ENCODE measurements at places on chromosomes 13 and 19.
A peak's percentile ranks its signal among the peaks of the same experiment; 100 is the strongest.

DNA sequence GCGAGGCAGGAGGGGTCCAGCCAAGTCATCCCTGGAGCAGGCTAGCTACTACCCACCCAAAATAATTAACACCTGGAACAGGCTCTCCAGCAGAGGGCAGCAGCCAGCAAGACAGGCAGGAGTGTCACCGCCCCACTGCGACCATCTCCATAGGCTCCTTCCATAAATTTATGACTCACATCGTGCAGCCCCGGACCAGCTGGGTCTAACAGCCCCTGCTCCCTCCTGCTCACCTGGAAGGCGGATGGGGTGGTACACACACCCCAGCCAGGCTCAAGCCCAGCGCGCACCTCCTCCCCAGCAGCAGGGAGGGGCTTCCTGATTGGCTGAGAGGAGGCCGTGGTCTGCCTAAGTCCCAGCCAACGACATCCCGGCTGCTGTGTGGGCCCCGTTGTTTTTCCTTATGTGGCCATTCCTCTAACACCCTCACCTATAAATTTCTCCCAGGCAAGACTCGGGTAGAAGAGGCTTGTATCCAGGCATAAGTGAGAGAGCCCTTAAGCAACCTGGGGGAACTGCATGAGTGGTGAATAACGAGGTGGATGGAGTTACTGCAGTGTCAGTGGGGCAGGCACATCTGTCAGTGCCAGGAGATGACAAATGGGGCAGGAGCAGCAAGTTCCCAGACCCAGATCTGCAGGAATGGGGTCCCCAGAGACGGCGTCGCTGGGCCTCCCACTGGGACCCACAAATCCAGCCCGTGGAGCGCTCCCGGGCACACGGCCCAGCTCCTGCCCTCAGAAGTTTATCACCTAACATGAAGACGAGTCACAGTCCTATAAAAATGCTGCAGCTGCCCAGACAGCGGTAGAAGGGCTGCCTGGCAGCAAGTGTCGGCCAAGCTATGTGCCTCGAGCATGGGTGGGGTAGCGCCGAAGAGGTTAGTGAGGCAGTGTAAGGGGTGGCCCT, 43.1 kb downstream of the CEBPG start:
- peak; percentile 90 for DNase-seq

DNA sequence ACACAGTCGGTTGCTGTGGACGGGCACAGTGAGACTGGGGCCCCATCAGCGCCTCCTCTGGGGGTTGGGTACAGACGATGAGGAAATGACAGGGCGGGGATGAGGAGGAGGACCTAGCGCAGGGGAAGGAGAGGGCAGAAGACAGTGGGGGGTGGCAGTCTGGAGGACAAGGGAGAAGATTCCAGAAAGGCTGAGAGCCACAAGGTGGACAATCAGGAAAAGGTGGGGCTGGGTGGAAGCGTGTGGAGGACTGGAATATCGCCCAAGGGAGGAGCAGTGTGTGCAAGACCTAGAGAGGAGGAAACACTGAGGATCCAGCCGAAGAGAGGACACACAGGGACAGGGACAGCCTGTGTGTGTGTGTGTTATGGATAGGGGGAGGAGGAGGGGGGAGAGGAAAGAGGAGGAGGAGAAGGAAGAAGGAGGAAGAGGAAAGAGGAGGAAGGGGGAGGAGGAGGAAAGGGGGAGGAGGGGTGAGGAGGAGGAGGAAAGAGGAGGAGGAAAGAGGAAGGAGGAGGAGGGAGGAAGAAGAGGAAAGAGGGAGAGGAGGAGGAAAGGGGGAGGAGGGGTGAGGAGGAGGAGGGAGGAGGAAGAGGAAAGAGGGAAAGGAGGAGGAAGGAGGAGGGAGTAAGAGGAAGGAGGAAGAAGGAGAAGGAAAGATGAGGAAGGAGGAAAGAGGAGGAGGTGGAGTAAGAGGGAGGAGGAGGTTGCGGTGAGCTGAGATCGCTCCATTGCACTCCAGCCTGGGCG, 15.8 kb upstream of the GARIN5A start:
- DNase-seq = no peak

- peak; percentile 66 for DNase-seq
Measured at GRCh38 chr13:95191821-95192563, 109.3 kb downstream of the ABCC4 start.

GRCh38 chr19:3046698-3047495, 15.4 kb downstream of the TLE5 start:
- DNase-seq = peak; percentile 79

GRCh38 chr13:53075356-53076041, 46.9 kb downstream of the OLFM4 start:
- DNase-seq = no peak

DNA sequence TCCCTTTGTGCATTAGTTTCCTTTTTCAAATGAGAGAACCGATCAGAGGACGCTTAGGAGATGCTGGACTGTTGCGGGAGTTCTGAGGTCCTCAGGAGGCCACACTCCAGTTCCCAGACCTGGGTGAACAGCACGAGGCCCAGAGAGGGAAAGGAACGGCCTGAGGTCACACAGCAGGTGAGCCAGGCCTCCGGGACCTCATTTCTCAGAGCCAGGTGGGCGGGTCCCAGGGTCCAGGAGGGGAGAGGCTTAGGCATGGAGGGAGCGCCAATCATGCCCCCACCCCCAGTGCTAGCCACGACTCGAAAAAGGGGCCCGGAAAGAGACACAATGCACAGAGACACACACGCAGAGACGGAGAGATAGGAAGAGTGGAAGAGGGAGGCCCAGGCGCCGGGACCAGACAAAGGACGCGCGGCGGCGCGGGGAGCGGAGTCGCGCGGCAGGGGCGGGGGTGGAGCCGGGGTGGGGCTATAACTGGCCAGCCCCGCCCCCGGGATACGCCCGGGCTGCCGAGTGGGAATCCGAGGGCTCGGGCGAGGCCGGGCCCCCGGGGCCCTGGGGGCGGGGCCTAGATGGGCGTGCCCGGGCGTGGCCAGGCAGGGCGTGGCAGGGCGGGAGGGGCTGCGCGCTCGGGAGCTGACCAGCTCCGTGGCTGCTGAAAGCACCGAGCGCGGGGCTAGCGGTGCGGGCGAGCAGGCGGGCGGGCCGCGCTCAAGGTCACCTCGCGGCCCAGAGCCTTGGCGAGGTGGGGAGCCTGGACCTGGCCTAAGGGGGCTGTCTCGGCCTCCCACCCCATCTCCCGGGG, 1.6 kb downstream of the ELAVL3 start:
- peak; percentile 44 for DNase-seq

GRCh38 chr19:38392707-38393308, 4.3 kb downstream of the SPRED3 start:
- DNase-seq = no peak

DNA sequence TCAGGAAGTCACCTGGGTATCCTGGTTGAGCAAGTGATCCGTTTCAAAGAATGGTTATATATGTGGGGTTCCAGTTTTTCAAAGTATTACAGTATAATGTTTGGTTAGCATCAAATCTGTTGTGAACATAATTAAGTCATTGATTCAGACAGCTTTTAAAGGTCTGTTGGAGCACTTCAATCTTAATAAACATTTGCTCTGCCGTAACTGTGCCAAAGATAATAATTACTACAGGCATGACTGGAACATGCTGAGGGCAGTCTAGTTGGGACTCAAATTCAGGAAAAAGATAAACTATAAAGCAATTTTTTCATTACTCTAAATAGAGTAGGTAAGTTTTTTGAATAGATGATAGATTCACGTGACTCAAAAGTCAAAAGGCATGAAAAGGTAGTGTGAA, 23.3 kb downstream of the HNRNPM start:
- no peak for DNase-seq

GRCh38 chr13:37429976-37430375, 168.6 kb downstream of the POSTN start:
- DNase-seq = no peak

DNA sequence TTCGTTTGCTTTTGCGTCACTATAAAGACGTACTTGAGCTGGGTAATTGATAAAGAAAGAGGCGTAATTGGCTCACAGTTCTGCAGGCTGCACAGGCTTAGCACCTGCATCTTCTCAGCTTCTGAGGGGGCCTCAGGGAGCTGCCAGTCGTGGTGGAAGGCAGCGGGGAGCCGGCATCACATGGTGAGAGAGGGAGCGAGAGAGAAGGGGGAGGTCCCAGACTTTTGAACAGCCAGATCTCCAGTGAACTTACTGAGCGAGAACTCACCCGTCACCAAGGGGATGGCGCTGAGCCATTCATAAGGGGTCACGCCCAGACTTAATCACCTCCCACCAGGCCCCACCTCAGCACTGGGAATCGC, 58.7 kb upstream of the F7 start:
- no peak for DNase-seq

GRCh38 chr19:8041531-8041931, 11.0 kb upstream of the CCL25 start:
- DNase-seq = no peak

GRCh38 chr13:49307365-49307764, 59.6 kb downstream of the CDADC1 start:
- DNase-seq = no peak

- no peak for DNase-seq
Measured at GRCh38 chr13:32902029-32902780, 114.0 kb upstream of the KL start.

DNA sequence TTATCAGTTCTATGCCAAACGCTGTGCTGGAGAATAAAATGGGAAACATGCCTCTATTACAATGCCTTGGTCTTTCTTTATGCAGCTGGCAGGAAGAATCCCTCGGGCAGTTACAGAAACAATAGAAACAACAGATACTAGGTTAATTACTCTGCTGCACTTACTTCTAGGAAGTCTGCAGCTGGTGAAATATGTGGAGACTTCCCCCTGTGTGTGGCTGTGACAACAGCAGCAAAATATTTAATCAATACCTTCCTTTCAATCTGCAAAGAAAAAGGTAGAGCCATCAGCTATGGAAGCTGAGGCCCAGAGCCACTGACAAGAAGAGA, 9.9 kb downstream of the STOML3 start:
- no peak for DNase-seq

- DNase-seq = peak; percentile 92
Measured at GRCh38 chr19:49593233-49594113, 2.5 kb downstream of the PRR12 start.

DNA sequence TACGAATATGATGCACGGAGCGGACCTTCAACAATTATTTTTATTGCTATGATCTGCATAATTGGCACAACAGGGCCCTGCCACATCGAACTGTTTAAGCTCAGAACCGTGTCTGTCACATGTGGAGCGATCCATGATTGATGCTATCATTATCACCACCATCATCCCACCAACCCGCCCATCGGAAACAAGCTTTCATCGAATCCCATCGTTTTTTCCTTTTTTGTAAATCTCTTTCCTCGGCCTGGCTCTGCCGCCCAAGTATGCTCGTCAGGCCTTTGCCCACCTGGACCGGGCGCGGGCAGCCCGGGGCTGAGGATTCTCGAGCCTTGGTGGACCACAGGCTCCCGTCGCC, 533 bp upstream of the DCAF15 start:
- peak; percentile 11 for DNase-seq

DNA sequence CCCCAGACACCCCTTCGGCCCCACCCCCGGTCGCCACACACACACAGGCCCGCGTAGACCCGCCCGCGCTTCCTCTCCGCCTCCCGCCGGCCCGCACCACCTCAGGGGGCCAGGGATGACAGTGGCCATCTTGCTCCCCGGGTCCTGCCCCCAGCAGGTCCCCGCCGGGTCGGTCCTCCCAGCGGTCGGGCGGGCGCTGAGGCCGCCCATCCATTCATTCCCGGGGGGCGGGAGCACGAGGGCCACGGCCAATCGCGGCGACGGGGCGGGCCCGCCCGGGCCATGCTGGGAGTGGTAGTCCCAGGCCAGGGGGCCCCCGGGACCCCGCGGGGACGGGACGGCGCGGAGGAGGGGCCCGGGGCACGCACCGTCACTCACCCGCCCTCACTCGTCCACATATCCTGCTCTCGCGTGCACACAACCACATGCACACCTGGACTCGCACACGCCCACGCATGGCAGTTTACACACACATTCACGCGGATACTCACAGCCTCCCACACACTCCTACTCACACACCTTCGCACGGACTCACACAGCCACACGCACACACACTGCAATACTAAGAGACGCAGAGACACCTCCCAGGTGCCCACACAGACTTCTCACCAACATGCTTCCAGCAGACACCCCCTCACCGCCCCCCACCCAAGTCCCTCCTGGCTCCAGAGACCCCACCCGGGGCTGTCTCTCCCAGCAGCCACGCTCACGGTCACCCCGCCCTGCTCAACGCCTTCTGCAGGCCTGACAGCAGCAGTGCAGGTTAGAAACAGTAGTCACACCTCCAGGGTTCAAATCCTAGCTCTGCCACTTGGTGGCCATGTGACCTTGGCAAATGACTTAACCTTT, at the start of gene DPF1:
TSS of gene DPF1 (minus strand) at position 209 of the 849 bp plus-strand sequence. CDS start at position 129, 80 bp downstream.
- DNase-seq = peak; percentile 92

GRCh38 chr13:52793515-52794061, 54.0 kb upstream of the CNMD start:
- no peak for DNase-seq

DNA sequence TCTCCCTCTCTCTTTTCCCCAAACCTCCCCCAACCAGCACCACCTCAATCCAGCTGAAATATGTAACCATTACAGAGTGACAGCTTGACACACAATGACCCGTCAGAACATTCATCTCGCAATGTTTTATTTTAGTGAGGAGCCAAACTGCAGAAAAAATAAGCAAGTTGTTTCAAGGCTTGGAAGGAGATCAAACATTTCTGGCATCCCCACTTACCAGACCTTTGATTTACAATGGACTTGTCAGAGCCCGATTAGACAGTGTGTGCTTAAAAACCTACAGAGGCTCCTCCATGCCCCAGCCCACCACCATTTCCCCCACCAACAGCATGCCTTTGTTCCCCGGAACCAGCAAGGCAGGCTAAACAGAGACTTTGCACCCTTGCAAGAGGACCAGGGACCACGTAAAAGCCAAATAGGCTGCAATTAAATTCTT, 382.8 kb upstream of the ZNF507 start:
- DNase-seq = no peak

- no peak for DNase-seq
Measured at GRCh38 chr13:24124789-24125476, 35.6 kb upstream of the SPATA13 start.

- no peak for DNase-seq
Measured at GRCh38 chr19:18868380-18869022, 27.5 kb downstream of the CERS1 start.

DNA sequence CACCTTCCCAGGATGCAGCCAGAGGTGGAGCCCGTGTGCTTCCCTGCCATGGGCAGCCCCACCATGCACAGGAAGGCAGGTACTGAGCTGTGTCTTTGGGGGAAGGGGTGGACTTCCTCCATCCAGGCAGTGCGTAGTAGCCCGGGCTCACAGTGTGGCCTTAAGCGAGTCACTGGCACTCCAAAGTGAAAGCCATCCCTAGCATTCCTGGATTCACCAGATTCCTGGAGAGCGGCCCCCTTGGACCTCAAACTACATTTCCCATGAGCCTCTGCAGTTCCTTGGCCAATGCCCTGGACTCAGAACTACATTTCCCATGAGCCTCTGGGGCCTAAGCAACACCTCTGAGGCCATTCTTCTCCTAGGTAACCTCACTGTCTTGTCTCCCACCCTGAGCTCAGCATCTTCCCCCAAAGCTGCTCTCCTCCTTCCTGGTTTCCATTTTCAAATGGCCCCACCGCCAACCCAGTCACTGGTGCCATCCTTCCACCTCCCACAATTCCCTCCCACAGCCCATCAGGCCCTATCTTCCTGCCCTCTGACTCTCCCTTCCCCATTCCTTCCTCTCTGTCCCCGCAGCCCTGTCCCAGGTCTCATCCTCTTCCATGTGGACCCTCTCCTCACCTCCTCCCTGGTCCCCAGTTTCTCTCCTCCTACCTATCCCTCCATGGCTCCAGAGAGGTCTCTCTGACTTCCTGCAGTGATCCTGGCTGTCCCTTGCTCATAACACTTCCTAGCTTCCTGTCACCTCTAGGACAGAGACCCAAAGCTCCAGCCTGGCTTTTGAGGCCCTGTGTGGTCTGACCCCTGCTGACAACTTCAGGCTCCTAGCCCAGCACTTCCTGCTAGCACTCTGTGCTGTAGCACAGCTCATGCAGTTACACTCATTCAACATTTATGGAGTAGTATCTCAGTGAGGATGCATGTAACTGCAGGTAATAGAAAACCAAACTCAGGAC, at the start of gene C19orf81:
TSS of gene C19orf81 (plus strand) at position 13 of the 959 bp plus-strand sequence. CDS start at position 13, 0 bp downstream.
- DNase-seq = peak; percentile 22

All from HAP-1 (cell line).